Stimulated activated CD8-positive, alpha-beta memory T cell treated with anti-CD3 and anti-CD28 coated beads, Interleukin-7, amount 100 ng/mL, for 4 hours (primary cell): ENCODE measurements at places on chromosomes 11 and 22.

GRCh38 chr11:95853138-95853537 lies 62.8 kb downstream of the CEP57 start:
- no peak for DNase-seq

- no peak for DNase-seq
These were observed 25.8 kb downstream of the ART5 start for GRCh38 chr11:3615998-3616397.

- no peak for DNase-seq
These were observed 105.7 kb upstream of the AKIP1 start for GRCh38 chr11:8805296-8805695.

- DNase-seq = no peak
These were observed 14.7 kb downstream of the GLYATL2 start for GRCh38 chr11:58829786-58830185.

DNA sequence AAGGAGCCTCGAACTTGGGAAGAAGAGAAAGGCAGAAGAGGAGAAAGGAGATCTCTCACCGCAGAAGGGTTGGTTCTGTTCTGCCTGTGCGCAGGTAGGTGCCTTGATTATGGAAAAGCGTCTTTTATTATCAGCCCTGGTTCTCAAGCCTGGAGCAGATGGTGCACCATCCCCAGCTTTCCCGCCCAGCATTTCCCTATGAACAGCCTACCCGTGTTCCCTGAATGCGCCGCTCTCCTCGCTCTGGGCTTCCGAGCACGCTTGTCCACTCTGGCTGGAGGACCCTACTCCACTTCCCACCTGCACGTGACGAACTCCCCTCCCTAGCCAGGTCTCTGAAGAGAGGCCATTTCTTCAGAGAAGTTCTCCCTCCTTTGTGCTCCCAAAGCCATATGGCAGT lies 15.2 kb downstream of the IGSF9B start:
- DNase-seq = no peak

GRCh38 chr11:131391176-131391575 lies 20.8 kb downstream of the NTM start:
- DNase-seq = no peak

- no peak for DNase-seq
These were observed 54.3 kb upstream of the NAV2 start for GRCh38 chr11:19658344-19658743.

DNA sequence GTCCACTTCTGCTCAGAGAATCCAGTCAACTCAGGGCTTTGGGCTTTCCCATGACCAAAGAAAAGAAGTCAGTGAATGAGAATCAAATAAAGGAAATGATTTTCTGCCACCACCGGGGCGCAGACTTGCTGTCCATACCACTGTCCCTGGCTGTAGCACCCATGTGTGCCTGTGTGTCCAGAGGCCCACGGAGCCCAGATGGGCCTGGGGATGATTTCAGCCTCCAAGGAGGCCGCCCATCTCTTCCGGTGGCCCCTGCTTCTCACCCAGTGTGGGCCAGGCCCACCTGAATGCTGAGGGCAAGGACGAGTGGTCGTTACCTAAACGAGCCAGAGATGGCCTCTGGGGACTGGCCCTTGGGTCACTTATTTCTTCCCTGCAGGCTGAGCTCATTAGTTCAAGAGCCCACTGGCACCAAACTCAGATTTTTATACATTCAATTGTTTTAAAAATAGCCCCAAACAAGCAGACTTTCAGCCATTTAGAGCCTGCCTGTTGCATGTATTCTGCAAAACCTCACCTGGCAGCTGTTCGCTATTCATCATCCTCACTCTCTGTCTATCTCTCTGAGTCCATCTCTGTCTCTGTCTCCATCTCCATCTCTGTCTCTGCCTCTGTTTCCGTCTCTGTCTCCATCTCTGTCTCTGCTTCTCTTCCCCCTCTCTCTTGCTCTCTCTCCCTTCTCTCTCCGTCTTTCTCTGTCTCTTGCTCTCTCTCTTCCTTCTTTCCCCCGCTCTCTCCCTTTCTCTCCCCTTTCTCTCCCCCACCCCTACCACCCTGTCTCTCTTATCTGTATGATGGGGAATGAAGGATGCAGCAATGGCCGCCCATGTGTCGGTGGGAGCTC lies 24.2 kb downstream of the KRTAP5-5 start:
- no peak for DNase-seq

DNA sequence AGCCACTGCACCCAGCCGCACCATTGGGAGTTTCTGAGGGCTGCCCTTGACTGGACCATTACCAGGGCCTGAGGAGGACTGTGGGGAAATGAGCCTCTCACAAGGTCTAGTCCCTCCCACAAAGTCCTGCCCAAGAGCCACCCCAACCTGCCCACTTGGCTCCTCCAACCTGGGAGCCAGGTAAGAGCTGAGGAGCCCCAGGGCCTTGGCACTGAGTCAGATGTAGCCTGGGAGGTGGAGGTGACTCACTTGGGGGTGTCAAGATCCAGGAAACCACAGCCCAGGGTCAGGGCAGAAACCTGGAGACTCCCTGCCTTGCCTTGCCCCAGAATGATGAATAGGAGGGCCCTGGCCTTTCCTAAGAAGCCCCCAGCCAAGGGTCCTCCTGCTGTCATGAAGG lies 25.8 kb upstream of the P2RY2 start:
- DNase-seq = no peak

DNA sequence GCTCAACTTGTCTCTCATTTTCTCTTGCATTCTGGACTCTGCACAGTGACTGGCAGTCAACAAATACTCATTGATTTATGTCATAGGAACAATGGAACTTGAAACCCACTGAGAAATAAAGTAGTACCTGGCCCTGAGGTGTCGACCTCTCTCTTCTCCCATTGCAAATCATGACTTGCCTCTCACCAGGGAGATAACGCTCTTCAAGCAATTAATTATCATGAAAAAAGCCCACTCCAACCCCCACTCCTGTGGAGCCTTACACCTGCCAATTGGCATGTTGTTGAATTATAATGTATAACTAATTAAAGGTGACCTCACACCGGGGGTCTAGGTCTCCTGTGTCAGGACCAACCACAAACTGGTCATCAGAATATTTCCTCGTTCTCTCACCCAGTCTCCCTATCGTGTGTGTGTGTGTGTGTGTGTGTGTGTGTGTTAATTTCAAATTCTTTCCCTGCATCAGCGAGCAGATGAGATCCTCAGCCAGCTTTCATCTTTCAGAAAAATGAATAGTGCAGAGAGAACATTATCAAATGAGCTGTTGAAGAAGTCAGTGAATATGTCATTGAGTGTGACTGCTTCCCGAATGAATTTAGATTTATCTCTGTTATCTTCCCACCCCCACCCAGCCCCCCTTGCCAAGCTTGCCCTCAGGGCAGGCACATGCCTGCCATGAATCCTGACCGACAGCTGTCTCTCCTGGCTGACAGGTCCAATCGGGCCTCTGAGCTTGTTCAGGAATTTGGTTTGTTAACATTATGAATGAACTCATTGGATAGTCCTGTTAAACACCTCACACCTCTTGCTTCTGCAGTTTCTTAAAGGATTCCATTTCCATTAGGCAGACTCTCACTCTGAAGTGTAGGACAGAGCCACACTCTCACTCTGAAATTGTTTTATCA lies 357.4 kb downstream of the INSC start:
- no peak for DNase-seq

DNA sequence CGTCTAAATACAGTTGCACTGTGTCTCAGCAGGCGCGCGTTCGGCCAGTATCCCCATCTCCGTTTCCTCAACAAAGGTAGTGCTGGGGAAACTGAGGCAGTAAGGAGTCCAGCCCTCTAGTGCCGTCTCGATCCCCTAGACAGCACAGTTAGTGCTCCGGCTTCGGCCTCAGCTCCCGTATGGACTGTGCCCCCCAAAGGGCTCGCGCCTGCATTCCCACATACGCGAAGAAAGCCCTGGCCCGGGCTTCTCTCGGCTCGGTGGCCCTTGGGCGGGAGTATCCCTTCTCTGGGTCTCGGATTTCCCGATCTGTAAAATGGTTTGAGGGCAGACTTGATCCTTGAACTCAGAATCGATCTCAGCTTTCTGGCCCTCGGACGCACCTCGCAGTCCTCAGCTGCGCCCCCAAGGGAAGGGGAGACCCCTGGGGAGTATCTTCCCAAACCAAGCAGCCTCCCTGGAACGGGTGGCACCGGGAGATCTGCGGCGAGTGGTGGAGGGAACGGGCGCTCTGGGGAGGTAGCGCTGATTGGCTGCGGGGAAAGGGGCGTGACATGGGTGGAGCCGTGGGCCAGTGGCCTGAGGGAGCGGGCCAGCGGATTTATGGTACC lies 759 bp upstream of the PEX16 start:
- DNase-seq = peak; percentile 22

- DNase-seq = no peak
These were observed 296.2 kb downstream of the CNTN5 start for GRCh38 chr11:99316776-99317520.

DNA sequence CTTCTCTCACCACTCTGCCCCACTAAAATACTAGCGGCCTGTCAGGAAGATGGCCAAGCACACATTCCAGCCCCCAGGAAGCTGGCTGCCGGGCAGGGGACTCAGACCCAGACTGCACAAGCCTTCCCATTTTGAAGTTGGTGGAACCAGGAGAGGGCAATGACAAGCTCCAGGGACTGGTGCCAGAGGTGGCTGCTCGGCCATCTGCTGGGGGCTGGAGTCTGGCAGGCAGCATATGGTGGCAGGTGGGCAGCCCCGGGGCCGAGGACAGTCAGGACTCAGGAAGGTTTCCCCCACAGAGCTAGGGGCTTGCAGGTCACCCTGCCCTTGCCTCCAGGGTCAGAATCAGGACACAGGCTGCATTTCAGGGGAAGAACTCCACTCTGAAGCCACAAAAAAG lies 22.6 kb downstream of the KCNJ5 start:
- no peak for DNase-seq

- no peak for DNase-seq
These were observed 26.8 kb upstream of the SPATA19 start for GRCh38 chr11:133872160-133872559.

DNA sequence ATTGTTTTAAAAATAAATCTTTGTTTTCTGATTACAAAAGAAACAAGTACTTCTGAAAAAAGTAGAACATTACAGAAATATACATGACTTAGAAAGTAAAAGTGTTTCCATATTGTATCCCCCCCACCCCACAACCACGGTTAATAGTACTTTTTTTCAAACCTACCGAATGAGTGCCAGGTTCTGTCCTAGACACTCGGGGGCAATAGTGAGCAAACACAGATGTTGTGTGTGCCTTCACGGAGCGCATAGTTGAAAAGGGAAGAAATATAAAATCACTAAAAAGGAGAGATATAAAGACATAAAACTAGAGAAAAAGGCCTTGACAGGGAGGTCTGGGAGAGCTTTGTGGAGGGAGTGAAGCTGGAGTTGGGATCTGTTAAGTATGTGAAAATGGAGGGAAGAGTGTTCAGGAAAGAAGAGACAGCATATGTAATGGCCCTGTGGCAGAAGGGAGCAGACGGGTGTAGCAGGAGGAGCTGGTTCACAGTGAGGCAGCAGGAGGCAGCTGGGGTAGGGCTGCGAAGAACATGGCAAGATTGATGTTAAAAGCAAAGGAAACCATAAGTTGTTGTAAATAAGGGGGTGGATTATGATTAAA lies 42.1 kb upstream of the ALX4 start:
- no peak for DNase-seq

DNA sequence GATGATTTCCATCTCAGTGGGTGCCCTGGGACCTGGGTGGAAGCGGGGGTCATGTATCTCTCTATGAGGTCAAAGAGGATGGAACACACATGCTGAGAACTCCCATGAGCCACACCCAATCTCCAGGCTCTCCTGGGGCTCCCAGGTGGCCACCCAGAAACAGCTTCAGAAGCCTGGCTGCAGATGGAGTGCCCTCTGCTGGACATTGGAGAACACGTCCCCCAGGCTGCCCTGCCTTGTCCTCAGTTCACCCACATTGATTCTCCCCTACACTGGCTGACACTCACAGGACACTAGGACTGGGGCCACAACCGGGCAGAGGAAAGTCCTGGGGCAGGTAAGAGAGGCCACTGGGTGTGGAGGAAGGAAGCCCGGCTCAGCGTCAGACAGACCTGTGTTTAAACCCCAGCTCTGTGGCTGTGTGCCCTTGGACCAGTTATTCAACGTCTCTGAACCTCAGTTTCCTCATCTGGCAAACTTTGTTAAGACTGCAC lies 4.5 kb upstream of the NOL12 start:
- DNase-seq = peak; percentile 53

GRCh38 chr22:44037519-44038375 lies 13.6 kb downstream of the PARVB start:
- no peak for DNase-seq

GRCh38 chr11:97009613-97010012 lies 619.8 kb downstream of the JRKL start:
- DNase-seq = no peak

DNA sequence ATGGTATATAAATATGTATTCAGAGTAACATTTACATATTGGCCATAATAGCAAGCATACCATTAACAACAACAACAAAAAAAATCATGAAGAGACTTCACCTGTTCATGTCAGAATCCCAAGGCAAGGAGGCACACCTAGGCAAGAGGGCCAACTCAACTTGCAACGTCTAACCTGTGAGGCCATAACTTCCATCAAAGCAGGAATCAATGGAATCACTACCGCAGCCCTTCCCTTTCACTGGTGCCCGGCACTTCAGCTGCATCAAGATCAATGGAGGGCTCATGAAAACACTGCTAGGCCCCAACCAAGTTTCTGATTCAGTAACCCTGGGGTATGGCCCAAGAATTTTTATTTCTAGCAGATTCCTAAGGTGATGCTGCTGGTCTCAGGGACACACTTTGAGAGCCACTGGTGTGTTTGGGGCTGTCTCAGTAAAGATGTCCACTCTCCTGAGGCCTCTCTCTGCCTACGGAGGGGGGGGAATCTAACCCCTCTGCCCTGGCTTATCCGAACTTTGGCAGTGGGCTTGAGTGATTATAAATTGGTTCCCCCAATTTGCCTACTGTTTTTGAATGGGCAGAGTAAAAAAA lies 8.0 kb downstream of the ZFTA start:
- no peak for DNase-seq

DNA sequence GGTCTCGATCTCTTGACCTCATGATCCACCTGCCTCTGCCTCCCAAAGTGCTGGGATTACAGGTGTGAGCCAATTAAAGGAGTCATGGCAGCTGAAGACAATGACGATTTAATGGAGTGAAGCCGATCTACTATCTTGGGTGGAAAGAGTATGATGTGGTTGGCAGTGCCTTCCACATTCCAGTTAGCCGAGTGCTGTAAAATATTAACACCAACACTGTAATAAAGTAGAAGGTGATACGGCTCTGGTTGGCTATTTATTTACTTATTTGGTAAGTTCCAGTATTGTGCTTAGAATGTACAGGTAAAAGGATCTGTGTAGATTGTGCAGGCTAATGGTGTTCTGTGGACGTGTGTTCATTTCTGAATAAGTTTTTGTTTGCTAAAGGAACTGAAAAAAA lies 149.6 kb upstream of the MTMR2 start:
- no peak for DNase-seq

DNA sequence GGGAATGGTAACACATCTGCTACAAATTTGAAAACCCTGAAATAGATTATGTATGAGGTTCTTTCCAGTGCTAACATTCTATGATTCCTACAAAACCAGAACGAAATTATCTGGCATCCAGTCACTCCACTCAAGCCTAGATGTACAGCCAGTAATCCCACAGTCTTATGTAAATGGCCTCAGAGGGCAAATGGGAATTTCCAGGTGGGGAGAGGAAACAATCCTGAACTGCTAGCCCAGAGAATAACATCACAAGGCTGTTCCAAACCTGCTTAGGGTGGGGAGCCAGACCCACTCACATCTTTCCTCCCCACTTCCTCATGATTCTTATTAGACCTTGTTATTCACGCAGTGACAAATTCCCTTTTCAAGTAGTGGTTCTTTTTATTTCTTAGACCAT lies 3.5 kb downstream of the FIBIN start:
- DNase-seq = no peak

- DNase-seq = no peak
These were observed 423.5 kb upstream of the B3GAT1 start for GRCh38 chr11:134835561-134835960.
